ENCODE measurements at places on chromosomes 1 and 21. TPM values are rescaled to one million over a fixed set of nuclear protein-coding genes. Genes with fewer than 3 reads are reported as not detected.

Gene LORICRIN
- not detected for total RNA-seq

Gene CD1E
- total RNA-seq = not detected

Gene KIRREL1
- 174 TPM for total RNA-seq

Gene ASH1L
- 41.6 TPM for total RNA-seq

Gene LCE2A
- total RNA-seq = not detected

Gene KRTAP11-1
- not detected for total RNA-seq

All from osteoblast (primary cell).